Fibroblast of skin of right quadriceps (primary cell): ENCODE measurements at places on chromosomes 12 and 14.

GRCh38 chr12:77042833-77043232 lies 22.5 kb downstream of the E2F7 start:
- DNase-seq, result no peak

DNA sequence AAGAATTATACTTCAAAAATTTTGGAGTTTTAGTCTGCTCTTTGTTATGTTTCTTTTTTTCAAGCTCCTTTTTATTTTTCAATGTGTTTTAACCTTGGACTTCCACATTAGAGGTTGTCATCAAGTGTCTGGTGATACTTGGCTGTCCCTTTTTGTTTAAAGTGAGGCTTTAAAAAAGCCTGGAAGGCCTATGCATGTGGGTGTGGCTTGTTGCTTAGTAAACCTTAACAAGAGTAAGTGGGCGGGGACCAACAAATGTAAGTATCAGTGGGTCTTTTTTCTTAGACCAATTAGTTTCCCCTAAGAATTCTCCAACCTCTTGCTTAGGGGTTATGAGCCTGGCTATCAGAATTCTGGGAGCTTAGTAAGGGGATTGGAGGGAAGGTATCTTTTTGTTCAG lies 26.4 kb downstream of the HCFC2 start:
- DNase-seq, result no peak

DNA sequence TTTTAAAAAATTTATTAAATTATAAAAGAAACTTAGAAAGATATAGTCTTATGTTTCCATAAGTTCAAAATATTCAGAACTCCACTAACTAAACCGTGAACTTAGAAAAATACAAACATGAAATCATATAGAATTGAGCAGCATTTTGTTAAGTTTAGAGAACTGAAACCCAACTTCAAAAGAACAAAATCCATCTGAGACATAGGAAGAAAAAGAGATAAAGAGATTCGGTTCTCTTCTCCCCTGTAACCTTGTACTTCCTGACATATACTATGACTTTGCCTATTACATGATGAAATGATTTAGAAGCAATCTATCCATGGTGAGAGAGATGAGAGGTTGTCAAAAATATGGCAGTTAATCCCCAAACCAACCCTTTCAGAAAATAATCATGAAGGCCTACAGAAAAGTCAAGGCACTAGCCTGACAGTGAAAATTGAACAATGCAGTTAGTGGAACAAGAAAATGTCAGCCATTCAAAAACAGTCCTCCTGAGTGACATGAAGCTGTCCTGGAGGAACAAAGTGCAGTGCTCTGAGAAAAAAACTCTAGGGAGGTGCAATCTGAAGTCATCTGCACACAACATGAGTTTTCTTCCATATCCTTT lies 44.0 kb downstream of the C12orf50 start:
- DNase-seq, result no peak

DNA sequence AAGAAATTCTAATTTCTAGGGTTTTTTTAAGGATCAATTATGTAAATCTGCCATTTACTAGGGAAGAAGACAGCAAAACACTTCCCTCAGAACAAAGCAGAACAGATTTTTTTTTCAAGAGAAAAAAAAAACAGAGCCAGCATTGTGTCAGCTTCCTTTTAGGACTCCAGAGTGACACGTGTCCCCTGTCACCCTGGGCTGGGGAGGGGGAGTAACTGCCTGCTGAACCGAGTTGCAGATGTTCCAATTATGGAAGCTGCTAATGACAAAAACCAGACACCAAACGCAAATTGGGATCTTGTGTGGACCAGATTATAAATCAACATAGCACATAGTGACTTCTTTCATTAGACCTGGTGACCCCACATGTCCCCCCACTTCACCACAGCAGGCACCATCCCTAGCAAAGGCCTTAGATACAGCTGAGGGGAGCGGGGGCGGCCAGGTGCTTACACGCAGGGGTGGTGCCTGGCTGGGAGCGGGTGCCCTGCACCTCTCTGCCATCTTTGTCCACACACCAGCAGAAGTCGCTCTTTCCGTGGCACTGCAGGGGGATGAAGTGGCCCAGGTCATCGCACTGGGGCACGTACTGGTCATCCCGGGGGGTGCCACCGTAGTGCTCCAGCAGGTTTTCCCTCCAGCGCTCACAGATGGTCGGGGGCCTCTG lies 25.4 kb downstream of the RTRAF start:
- DNase-seq, result no peak

DNA sequence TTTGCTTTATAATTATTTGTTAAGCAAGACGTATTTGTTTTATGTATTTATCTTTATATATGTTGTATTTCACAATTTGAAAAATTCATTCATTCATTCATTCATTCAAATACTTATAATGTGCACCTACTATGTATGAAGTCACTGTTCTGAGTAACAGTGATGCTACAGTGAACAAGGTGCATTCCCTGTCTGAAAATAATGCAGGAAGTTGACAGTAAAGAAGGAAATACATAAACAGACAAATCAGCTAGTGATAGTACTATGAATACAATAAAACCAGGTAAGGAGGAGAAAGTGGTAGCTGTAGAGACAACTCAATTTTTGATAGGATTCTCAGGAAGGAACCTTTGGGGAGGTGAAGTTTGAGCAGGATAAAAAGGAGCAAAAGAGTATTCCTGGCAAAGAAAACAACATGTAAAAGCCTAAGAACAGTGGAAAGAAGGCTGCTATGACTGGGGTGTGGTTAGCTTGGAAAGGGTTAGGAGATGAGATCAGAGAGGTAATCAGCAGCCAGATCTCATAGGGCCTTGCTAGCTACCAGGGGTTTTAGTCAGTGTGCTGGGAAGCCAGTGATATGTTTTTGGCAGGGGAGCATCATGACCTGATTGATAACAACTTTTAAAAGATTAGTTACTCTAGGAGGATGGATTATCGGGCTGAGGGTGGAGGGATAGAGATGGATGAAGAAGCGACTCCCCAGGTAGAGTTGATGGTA lies 17.4 kb downstream of the BICDL1 start:
- DNase-seq, result no peak

GRCh38 chr14:86613126-86613525 lies 1083.2 kb downstream of the FLRT2 start:
- DNase-seq, result no peak

DNA sequence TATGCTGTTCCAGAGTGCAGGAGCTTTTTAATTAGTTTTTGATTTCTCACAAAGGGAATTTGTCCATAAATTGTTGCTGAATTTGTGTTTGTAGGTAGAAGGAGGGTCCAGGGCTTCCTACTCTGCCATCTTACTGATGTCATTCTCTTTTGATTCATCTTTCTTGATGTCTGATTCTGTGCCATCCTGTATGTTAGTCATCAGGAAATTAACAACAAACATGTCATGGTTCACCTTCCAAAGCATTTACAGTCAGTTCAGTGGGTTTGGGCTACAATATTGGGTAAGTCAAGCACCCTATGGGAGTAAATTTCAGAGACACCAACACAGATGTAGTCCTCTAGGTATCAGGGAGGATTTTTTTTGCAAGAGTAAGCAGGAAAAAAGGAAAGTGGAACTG lies 135.2 kb upstream of the SLC38A2 start:
- no peak for DNase-seq

DNA sequence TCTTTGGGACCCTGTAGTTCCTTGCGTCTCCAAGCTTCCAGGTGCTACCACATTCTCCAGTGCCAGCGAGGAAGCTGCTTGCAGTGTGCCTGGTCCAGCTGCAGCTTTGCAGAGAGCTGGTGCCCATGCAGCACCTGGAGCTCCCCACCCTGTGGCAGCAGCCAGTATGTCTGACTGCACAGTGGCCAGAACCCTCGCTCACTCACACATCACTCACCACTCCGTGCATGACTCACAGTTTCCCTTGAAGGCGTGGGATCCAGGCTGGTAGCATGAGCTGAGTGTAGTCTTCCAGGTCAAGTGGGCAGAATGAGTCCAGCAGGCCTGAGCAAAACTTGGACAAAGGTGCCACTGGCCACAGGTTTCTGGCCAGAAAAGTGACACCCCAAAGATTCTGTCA lies 33.6 kb downstream of the SDR9C7 start:
- DNase-seq, result no peak

DNA sequence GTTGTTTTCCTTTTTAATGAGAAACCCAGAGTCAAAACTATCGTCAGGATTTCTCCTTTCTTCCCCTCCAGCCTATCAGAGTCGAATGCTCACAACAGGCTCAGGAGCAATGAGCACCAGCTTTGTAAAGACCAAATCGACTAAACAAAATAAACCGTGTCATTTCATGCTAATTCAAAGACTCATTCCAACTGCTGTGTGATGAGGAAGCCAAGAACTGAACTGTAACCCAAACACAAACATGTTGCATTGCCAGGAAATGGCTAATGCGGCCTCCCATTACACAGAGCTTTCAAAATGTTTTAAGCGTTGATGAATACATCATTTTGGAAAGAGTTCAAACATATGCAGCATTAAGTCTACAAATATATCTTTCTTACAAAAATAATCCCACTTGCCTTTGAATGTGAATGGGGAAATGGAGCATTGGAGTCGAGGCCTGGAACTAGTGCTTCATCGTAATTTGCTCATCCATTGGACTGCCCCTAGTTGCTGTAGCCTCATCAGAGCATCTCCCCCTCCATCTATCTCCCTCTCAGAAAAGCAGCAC lies 349.5 kb downstream of the GXYLT1 start:
- DNase-seq, result peak; percentile 43

GRCh38 chr12:124188561-124189405 lies 106.1 kb upstream of the RFLNA start:
- peak; percentile 57 for DNase-seq

- no peak for DNase-seq
These were observed 415.4 kb upstream of the PRICKLE1 start for GRCh38 chr12:43004908-43005307.

- no peak for DNase-seq
These were observed 12.0 kb upstream of the CD9 start for GRCh38 chr12:6187948-6188793.

DNA sequence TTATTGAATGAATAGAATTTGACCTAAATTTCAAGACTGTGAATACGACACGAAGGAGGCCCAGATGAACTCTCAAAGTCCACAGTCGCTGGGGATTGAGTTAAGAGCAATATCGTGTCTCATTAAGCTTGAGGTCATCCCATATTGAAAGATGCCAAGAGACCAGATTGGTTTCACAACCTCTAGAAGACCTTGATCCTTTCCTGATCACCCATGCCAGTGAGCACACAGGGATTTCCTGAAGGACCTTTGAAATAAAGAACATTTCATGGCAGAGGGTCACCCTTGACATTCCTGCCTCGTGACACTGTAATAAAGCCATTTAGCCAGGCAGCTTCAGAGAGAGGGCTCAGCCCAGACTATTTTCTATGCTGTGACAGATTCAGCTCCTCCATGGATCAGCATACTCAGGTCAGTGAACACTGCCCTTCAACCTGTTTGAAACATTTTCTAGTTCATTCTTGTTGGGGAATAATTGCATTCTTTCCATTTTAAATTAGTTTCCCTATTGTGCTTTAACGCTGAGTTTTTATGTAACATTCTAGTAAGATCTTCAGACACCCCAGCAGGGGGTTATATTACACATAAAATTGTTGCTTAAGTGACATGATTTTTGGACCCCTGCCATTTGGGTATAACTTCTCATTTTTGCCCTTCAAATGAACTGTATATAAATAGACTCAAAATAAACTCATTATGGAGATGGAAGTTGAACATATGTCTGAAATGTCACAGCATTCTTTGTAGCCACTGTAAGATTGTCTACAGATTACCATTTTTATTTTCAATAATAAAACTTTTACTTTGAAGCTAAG lies 213.2 kb downstream of the C12orf50 start:
- peak; percentile 83 for DNase-seq

GRCh38 chr14:95494456-95494855 lies 22.0 kb downstream of the SYNE3 start:
- DNase-seq, result no peak

DNA sequence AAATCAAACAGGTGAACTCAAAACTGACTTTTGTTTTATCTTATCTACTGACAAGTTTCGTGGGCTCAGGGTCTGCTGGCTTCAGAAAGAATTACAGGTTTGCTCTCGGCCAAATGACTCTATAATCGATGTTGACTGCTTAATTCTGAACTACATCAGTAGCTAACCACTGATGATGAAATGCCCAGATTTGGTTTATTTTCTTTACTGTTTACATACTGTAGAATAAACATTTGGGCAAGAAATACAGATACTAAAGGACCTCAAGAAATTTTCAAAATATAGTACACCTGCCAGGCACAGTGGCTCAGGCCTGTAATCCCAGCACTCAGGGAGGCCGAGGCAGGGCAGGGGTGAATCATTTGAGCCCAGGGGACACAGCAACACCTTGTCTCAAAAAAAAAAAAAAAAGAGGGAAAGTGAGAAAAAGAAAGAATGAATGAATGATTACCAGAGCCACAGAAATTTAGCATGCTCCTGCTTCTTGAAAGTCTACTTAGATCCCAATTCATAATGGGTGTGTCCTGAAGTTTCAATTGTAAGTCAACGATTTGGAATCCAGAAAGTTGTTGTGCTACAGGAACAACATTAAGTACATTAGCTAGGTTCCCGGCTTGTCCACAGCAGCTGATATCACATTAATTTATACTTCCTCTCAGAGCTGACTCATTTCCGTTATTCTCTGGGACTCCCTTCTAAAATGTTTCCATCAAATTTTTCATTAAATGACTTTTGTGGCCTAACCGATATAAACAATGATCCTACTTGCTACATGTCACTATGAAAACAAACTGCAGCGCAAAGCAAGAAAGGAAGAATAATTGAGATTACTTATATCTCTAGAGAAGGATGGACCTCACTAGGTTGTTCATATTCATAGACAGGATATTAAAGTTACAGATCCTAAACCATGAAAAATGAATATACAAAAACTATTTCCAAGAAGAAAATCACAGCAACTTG lies 134.3 kb downstream of the MED13L start:
- peak; percentile 87 for DNase-seq

DNA sequence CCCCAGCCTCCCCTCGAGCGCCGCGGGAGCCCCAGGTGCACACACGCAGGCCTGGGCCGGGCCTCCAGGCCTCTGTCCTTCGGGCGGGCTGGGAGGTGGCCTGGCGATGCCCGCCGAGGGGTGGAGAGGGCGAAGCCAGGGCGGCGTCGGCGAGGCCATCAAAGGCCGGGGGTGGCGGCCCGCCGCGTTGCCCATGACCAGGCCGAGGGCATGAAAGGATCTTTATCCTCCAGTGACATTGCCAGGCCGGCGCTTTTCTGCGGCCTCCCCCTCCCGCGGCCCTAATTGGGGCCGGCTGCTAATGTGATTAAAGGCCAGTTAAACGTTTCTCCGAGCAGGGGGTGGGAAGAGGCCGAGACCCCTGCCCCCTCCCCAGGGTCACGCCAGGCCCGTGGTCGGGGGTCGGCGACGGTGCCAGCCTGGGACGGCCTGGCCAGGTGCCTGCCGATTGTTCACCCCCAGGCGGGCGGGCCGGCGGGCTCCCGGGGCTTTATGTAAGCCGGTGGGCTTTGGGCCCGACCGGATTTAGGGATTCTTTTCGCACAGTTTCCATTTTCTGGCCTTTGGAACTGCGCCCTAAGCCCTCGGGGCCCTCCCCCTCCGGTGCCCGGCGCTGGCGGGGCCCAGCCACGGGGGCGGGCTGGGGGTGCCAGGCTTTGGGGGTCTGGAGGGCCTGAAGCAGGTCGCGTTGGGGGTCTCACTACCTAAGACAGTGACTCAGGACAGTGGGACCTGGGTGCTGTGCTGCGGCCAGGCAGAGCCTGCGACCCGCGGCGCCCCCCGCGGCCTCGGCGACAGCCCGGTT lies 103.2 kb upstream of the DIO3 start:
- DNase-seq, result no peak
